ENCODE measurements at places on chromosomes 7 and 10.

DNA sequence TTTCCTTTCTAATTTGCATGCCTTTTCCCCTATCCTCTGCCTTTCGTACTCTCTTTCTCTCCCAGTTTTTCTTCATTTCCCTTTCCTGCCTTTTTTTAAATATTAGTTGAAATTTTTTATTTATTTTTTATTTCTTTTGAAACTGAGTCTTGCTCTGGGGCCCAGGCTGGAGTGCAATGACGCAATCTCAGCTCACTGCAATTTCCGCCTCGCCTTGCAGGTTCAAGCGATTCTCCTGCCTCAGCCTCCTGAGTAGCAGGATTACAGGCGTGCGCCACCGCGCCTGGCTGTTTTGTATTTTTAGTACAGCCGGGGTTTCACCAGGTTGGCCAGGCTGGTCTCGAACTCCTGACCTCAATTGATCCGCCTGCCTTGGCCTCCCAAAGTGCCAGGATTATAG lies 20.0 kb upstream of the HUS1 start:
- no peak for DNase-seq

GRCh38 chr10:124249812-124250432 lies 156.5 kb upstream of the CHST15 start:
- DNase-seq = no peak

DNA sequence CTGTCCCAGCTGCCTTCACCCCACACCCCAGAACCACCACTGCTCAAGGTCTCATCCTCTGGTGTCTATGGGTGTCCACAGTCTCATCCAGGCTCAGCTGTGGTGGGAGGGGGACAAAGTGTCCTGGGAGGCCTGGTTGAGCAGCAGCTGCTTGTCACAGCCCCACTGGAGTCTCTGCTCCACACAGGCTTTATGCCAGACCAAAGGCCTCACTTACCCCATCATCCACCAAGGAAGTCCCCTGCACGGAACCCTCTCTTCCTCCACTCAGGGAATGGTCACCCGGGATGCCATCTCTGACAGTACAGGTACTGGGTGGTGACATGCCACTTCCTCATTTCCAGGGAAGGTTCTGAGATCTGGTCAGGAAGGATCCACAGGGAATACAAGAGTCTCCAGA lies 925.4 kb upstream of the ZNF722 start:
- DNase-seq = no peak

DNA sequence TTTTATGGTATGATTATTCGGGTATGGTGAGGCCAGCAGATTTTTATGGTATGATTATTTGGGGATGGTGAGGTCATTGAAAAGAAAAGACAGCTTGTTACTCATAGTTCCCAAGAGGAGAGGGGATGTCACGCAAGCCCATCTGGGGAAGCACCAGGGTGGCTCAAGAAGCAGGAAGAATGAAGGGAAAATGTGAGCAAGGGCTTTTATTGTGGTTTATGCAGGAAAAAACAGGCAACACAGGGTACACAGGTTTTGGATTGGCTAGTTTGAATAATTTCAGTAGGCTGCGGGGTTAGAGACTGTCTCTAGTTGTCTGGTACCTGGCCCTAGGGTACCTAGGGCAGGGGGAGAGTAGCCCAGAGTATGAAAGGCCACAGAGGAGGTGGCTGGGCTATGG lies 26.8 kb upstream of the DGKI start:
- no peak for DNase-seq

GRCh38 chr10:98170249-98171117 lies 36.0 kb downstream of the R3HCC1L start:
- DNase-seq = no peak

- no peak for DNase-seq
These were observed 1269.8 kb downstream of the XPNPEP1 start for GRCh38 chr10:108653531-108653930.

DNA sequence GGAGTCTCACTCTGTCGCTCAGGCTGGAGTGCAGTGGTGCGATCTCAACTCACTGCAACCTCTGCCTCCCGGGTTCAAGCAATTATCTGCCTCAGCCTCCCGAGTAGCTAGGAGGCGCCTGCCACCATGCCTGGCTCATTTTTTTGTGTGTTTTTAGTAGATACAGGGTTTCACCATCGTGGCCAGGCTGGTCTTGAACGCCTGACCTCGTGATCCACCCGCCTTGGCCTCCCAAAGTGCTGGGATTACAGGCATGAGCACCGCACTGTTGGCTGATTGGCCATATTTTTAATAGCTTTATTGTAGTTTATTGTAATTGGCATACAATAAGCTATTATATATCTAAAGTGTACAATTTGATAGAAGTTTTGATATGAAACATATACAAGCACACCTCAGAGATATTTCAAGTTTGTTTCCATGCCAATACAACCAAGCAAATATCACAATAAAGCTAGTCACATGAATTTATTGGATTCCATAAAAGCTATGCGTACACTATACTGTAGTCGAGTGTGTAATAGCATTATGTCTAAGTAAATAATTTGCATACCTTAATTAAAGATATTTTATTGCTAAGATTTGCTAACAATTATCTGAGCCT lies 5.6 kb downstream of the PLEKHS1 start:
- DNase-seq = no peak

DNA sequence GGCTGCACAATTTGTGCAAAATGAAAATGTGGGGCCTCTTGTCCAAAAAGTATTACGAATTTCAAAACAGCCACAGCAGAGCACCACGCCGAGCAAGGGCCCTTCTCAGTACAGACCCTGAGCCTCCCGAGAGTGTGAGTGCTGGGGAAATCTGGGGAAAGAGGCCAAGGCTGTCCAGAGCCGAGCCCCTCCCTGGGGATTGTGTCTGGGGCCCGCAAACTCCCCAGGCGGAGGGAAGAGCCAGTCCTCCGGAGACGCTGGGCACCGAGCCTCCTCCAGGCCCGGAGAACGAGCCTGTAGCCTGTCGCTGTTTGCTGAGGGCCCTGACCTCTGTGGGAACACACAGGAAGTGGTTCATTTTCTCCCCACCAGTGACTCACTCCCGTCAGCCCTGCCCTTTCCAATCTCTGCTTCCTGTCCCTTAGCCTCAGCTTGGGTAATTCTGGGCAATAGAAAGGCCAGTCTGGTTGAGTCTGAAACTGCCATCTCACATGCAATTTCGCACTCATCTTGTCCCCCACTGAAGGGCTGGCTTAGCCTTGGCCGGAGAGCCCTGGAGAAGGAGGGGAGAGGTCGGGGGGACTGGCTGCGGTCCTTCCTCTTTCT lies 19.5 kb upstream of the GNA12 start:
- no peak for DNase-seq

DNA sequence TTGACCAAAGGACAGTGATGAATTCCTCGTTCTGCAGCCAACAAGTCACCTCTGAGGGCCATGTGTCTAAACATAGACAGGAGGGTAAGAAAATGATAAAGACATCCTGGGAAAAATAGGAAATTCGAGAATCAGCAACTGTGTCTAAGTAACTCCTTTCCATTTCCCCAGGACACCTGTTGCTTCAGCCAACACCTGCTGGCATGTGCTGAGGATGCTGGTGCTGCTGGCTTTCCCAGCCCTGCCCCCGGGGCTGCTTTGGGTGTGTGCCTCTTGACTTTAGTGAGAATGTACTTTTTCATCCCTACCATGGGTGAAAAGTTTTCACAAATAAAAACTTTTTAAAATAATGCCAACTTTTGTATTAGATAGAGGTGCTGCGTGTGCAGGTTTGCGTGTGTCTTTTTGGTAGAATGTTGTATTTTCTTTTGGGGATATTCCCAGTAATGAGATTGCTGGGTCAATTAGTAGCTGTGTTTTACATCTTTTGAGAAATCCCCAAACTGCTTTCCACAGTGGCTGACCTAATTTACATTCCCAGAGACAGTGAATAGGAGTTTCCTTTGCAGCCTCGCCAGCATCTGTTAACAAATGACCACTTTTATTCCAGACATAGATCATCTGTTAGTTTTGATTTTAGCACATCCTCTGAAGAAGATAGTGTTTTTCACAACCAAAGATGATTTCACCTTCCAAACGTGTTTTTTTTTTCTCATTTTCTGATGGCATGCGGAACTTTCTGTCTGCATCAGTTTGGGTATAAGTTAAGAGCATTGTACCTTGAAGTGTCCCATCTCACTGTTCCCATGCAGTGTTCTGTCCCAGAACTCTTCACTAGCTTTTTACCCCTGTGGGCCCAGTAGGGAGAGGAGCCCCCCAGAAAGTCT lies 104.2 kb upstream of the ACBD5 start:
- no peak for DNase-seq

DNA sequence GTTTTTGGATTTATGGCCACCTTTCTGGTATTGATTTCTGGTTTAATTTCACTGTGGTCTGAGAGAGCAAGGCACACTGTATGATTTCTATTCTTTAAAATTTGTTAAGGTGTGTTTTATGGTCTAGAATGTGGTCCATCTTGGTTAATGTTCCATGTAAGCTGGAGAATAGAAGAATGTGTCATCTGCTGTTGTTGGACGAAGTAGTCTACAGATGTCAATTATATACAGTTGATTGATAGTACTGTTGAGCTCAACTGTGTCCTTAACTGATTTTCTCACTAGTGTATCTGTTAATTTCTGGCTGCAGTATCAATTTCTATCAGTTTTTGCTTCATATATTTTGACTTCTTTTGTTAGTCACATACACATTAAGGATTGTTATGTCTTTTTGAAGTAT lies 127.1 kb downstream of the MLLT10 start:
- DNase-seq = no peak

DNA sequence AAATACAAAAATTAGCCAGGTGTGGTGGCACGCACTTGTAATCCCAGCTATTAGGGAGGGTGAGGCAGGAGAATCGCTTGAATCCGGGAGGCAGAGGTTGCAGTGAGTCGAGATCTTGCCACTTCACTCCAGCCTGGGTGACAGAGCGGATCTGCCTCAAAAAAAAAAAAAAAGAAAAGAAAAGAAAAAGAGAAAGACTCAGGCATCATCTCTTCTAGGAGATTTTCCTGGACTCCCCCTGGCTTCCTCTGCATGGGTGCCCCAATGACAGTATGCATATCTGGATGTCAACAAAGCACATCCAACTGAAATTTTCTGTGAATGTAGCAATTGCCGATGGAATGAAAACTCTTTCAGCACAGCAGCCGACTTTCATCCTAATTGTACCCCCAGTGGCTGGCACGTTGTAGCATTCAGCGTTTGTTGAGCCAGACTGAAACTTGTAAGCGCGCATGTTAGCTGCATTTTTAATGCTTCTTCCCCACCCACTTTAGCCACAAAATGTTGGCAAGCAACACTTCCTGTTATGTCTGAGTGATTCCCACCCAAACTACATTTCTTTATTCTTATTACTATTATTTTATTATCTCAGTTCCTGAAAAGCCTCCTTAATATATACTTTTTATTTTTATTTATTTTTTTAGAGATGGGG lies 70.2 kb downstream of the PRTFDC1 start:
- no peak for DNase-seq
